Stimulated activated CD4-positive, alpha-beta T cell treated with anti-CD3 and anti-CD28 coated beads, Interleukin-1b, Interleukin-23, amount 100 ng/mL, for 1 hour (primary cell): ENCODE measurements at places on chromosomes 7 and 10.

DNA sequence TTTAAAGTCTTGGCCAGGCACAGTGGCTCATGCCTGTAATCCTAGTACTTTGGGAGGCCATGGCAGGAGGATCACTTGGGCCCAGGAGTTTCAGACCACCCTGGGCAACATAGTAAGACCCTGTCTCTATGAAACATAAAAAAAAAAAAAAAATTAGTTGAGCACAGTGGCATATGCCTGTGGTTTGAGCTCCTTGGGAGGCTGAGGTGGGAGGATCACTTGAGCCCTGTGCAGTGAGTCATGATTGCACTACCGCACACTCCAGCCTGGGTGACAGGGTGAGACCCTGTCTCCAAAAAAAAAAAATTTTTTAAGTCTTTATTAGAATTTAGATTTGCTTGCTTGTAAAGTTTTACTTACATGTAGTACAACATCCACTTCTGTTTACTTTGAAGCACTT, 14.0 kb downstream of the WNT2 start:
- no peak for DNase-seq

GRCh38 chr10:802506-802905, 113.0 kb upstream of the DIP2C start:
- DNase-seq: no peak

- DNase-seq: no peak
These were observed 86.5 kb upstream of the PFKP start for GRCh38 chr10:2980791-2981360.

DNA sequence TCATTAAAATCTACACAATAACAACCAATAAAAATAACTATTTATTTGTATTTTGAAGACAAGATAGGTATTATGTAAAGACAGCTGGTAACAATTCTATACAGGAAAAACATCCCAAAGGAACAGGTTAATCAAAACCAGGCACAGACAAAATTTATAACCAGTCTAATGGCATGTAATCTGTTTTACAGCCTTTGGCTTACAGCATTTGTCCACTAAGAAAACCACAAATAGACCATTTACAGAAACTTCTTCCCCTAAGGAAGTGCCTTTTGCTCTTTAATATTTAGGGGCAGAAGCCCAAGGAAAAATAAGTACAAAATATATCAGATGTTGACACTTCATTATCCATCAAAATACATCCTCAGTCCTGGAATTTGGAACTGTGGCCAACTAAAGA, 65.0 kb downstream of the SVIL start:
- no peak for DNase-seq

GRCh38 chr10:95280637-95281036, 10.2 kb downstream of the PDLIM1 start:
- DNase-seq: no peak

GRCh38 chr7:158997110-158997453, 140.7 kb downstream of the DYNC2I1 start:
- no peak for DNase-seq
